CD4-positive, alpha-beta T cell treated with Interleukin-6 for 4 hours (primary cell): ENCODE measurements at places on chromosomes 12 and 14.

DNA sequence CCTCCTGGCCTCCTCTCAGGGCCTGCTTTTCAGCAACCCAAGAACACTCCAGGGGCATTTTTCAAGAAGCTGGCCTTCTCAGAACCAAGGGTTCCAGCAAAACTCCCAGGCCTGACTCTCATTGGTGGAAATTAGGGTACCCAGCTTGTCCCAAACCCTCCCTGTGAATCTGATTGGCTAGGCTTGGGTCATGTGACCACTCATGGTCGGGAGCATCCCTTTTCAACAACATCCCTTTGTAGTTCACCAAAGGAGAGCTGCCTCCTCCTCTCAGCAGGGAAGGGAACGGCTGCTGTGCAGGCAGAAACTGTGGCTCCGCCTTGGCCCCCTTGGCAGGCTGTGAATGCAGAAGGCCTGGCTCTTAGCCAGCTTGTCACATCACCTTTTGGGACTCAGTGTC, 94.5 kb downstream of the AACS start:
- DNase-seq: no peak

- DNase-seq: no peak
Observed at GRCh38 chr12:22047494-22047893, 1.5 kb downstream of the CMAS start.

DNA sequence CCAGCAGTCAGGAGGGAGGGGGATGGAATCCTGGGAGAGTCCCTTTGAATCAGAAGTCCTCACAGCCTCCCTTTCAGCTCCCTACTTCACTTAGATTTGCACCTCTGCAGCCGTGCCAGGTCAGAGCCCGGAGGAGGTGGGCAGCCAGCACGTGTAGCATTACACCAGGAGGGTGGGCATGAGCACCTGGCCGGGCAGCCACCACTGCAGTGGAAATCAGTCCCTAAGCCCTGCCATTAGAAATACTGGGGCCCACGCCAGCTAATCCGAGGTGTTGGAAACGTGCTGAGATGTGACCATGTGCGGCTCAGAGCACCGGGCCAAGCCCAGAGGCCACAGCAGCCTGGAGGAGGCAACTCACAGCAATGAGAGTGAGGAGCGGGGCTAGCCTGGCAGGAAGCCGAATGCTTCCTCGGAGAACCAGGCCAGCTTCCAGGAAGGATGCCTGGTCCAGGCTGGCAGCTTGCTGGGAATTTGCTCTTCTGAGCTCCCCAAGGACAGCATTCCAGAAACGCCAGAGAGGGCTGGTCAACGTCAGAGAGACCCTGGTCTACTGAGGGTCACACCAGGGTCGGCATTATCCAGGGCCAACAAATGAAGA, 9.4 kb upstream of the CACNA2D4 start:
- no peak for DNase-seq

DNA sequence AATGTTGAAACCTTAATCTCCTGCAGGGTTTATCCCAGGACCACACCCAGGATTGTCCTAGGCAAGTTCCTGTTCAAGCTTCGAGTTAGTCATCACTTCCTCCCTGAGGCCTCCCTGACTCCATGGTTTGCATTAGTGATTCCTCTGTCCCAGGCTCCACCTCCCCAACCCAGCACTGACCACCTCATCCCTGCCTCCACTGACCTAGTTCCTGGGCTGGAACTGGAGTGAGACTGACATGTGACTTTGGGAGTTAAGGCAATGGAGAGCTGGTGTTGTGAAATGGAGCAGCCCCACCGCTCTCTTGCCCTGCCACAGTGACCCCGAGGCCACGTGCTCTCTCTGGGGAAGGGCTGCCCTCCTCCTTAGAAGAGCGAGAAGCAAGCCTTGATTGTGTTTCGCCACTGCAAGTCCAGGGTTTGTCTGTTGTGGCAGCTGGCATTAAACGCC, 15.8 kb upstream of the DTX1 start:
- DNase-seq: no peak

- DNase-seq: no peak
Observed at GRCh38 chr14:103231376-103232019, 102.5 kb upstream of the EIF5 start.

DNA sequence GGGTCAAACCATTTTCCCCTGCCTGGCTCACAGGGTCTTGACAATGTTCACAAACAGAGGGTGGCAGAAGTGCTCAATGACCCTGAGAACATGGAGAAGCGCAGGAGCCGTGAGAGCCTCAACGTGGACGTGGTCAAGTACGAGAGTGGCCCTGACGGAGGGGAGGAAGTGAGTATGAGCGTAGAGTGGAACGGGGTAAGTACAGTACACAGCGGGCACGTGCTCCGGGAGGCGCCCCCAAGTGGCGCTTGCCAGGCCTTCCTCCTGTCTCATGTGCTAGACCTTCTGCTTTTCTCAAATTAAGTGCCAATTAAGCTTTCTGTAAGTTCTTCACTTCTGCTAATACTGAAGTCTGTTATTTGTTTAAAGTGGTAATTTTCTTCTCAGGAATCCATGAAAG, 35.9 kb downstream of the XRCC3 start:
- DNase-seq: peak; percentile 49

DNA sequence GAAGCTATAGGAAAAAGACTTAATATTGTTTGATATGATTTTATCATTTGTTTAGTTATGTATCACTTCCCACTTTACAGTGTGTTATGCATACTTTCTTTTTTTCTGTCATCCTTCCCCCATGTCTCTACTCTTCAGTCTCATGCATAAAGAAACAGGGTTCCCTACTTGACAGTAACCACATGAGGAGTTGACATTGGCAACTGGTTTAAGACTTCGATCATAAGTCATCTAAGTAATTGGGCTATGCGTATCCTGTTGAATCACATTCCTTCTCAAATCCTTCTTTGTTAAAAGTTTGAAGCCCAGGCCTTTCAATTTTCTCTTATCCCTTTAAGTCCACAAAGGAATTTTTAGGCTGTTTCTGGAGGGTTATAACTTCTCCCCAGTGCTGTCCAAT, 358.7 kb downstream of the RAD51B start:
- no peak for DNase-seq

- DNase-seq: no peak
Observed at GRCh38 chr12:130127912-130128789, 34.1 kb upstream of the FZD10 start.

- DNase-seq: no peak
Observed at GRCh38 chr14:100263141-100263540, 24.2 kb downstream of the YY1 start.

DNA sequence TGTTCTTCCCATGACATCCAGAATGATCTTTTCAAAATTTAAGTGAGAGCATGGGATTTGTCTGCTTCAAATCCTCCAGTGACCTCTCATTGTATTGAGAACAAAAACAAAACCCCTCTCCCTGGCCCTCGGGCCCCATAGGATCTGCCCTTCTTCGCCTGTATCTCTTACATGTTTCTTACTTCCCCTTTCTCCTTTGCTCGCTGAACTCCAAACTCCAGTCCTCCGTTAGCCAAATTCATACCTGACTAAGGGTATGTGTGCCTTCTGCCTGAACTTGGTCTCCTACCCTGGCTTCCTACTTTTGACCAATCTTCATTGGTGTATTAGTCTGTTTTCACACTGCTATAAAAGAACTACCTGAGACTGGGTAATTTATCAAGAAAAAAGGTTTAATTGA, 13.2 kb upstream of the TSPAN11 start:
- DNase-seq: no peak

DNA sequence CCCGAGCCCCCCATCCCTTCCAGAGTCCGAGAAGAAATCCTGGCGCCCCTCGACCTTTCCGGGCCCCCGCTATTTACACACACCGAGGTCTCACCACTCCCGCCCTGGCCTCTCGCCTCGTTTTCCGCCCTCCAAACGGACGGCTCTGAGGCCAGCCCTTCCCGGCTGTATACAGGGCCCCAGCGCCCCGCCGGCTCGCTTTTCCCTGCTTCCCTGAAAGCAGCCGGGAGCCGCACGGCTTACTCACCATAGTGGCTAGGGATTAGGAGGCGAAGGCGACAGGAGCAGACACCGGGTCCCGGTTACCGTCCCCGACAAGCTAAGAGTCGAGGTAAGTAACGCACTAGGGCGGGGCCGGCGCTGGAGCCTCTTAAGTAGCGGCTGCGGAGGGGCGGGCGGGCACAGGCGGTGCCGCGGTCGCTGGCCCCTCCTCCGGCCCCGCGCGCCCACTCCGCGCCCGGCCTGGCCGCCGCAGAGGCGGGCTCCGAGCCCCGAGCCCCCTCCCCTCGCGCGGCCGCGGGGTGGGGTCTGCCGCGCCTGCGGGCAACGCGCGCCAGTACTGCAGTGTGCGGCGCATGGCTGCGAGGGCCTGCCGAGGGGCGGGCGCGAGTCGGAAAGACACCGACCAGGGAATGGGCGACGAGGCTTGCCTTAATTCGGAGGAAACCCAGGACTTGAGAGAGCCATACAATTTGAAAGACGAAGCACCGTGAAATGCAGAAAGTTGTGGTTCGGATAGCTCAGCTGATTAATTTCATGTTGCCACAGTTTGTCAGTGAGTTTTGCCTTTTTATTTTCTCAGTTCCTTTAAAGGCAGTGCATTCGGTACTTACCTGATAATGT, at the start of gene TUBA1B:
TUBA1B (minus strand) TSS at position 345 of the 843 bp plus-strand sequence; CDS start at position 250, 95 bp downstream.
- peak; percentile 93 for DNase-seq

DNA sequence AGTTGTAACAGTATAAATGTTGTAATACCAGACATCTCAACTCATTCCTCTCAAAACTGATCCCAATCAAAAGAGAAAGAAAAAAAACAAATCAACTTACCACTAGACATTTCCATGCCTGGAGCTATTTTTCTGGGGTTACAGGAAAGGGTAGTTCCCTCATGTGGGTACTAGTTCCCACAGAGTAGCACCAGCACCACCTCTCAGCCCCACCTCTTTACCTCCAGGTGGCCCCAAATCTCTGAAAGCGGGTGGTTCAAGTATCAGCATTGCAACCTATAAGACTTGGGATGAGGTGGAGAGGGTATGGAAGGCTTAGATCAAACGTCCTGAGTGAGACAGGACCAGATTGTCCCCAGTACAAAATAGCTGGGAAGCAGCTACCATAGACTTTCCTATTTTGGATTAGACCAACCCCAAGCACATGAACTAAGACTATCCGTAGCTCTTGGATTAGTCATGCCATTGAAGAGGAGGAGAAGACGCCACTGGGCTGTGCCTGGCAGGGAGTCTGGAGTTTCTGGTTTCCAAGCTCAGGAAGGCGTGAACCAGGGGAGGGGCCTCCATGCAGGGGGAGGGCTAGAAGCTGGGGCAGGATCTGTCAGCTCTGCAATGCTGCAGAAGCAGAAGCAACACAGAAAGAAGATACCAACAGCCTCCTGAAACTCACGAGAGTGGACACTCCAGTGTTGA, at the start of gene SLC39A2:
SLC39A2 (plus strand) TSS at position 620 of the 693 bp plus-strand sequence. CDS start 154 bp downstream, outside the sequence.
- no peak for DNase-seq

DNA sequence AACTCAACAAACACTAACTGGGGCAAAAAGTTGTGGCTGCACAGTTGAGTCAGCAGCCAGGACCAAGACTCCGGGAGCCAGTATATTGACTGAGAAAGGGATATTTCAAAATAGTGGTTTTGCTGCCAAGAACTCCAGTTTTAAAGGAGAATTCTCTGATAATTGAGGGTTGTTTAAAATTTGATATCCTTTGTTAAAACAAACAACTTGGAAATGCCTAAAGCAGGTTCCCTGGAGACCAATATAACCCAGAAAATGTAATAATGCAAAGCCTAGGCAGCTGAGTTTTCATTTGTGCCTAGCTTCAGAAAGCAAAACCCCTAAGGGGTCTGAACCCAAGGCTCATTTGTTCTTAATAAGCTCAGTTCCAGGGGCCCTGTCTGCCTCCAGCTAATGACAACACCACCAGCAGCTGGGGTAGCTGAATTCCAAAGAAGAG, 311.7 kb upstream of the CCDC196 start:
- DNase-seq: no peak

DNA sequence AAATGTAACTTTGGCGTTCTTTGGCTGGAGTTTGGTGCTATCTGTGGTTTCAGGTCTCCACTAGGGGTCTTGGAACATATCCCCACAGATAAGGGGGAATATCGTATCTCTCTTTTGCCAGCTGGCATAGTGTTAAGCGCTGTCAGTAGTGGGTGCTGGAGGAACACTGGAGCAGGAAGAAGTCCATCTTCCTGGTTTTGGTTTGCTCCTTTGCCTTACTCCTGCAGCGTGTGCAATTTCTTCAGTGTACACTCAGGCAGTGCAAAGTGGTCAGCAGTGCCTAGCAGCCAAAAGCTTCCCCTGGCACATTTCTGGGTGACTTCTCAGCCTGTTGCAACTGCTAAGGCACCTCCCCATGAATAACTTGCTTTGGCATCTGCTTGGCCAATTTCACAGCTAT, 11.7 kb upstream of the RIPK3 start:
- no peak for DNase-seq

- no peak for DNase-seq
Observed at GRCh38 chr12:98344046-98344930, 171.1 kb upstream of the TMPO start.

GRCh38 chr14:69699748-69700303, 67.1 kb upstream of the SRSF5 start:
- DNase-seq: no peak
